ENCODE measurements at places on chromosomes 5 and 9.

DNA sequence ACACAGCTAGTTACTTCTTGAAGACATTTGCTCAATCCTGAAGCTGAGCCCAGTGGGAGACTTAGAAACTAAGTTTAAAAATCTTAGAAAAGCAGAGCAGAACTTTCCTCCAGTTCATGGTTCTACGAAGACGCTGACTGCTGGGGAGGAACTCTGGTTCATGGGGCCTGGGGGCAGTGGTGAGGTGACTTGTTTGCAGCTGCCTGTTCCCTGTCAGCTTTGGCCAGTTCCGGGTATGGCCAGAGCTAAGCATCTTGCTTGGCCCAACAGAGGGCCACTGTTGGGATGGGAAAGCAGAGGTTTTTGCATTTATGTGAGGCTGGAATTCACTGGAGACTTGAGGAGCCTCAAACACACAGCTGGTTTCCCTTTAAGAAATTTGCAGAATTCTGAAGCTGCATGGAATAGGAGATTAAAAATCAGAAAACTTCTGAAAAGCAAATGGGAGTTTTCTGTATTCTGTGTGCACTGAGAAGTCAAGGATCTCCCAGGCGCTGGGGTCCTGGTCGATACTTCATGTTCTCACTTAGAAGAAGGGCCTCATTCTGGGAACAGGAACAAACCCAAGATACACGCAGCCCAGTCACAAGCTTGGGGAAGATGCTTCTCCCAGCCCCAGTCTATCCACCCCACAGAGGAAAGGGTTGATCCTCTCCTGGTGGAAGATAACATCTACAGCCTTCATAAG is 10.6 kb upstream of the HMHB1 start:
- no peak for DNase-seq

GRCh38 chr5:79151942-79152671 is 40.5 kb downstream of the BHMT start:
- DNase-seq, result no peak

DNA sequence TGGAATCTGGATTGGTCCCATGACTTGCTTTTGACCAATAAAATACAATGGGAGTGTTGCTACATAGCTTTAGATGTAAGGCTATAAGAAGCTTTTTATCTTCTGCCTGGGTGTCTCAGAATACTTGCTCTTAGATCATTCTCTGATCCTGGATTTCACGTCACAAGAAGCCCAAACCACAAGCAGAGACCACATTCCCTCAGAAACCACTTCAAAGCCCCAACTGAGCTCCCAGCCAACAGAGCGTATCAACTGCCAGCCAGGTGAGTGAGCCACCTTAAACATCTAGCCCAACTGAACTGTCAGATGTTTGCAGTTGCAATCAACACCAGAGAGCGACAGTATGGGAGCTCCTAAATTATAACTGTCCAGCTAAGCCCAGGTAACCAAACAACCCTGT is 687.1 kb downstream of the TLE1 start:
- DNase-seq, result no peak

DNA sequence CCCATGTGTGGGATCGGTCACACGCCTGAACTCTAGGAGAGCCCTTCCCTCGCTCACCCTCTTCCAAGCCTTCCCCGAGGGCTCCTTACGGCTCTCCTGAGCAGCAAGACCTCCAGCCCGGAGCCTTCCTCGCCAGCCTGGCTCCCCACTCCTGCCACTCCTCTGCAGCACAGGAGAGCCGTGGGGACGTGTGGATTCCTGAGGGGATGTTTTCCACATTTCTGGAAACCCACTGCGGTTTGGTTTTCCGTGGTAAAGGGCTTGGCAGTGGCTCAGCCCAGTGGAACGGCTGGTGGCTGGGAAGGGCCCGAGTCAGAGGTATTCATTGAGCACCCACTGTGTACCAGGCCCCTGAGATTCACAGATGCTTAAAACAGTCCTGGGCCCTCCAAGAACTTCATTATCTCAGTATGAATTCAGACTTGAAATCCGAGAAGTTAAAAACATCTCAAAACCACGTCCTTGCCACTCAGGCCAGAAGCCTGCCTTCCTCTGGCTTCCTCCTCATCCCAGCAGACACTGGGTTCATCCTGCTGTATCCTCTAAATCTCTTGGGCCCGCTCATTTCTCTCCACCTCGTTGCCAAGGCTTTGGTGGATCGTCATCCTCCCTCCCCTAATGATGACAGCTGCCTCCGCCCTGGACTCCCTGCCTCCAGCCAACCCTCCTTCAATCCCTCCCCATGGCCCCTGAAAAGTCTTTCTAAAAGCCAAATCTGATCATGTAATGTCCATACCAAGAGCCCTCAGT is 109.6 kb downstream of the FGF18 start:
- no peak for DNase-seq

- DNase-seq, result no peak
These were observed 696.5 kb downstream of the EFNA5 start for GRCh38 chr5:106974272-106974671.

GRCh38 chr9:115413766-115414382 is 295.9 kb upstream of the TNC start:
- DNase-seq, result no peak

DNA sequence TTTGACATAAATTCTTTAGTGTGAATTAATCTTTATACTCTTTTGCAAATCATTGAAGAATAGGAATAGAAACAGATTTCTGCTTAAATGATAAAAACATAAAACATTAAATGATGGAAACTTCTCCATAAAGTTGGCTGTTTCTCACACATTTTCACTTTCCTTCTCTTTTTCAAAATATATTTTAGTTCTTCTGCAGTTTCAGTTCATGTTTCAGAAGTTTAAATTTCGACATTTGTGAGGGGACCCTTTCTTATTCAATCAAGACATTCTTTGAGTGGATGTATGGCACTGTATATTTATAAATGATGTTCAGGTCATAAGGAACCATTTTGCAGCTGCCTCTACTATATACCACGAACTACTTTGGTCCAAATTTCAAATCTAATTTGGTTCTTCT is 34.6 kb downstream of the TNFAIP8 start:
- DNase-seq, result no peak

DNA sequence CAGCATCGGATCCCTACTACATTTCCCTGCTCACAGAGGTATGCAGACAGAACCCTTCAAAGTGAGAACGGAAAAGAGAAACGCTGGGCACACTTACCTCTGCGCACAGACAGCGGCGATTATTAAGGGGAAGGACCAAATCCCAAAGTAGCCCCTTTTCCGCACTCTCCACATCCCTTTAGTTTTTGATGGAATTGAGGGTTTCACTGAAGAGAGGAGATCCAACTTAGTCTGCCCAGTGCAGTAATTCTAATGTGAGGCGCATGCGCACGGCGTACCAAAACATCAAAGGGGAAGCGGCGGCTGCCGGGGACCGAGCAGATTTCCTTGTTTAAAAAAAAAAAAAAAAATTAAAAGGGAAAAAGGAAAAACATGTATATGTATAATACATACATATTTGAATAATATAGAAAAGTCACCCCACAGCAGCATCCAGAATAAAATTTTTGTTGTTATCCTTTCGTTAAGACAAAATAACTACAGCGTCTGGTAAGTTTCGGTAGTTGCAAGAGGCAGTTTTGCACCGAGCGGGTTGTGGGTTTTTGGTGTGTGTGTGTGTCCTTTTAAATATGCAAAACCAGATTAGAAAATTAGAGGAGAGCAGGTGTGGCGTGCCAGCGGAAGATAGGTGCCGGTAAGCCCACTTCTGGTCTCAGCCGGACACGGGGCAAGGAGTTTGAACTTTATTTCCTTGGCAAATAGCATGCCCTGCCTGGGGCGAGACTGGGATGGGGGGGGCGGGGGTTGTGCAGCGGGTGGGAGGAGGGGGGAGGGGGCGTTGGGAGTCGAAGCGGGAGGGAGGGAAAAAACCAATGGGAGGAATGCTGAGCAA is at the start of gene GABRB2:
GABRB2 (minus strand) TSS at position 256 of the 832 bp plus-strand sequence; CDS start at position 174, 82 bp downstream.
- peak; percentile 22 for DNase-seq

DNA sequence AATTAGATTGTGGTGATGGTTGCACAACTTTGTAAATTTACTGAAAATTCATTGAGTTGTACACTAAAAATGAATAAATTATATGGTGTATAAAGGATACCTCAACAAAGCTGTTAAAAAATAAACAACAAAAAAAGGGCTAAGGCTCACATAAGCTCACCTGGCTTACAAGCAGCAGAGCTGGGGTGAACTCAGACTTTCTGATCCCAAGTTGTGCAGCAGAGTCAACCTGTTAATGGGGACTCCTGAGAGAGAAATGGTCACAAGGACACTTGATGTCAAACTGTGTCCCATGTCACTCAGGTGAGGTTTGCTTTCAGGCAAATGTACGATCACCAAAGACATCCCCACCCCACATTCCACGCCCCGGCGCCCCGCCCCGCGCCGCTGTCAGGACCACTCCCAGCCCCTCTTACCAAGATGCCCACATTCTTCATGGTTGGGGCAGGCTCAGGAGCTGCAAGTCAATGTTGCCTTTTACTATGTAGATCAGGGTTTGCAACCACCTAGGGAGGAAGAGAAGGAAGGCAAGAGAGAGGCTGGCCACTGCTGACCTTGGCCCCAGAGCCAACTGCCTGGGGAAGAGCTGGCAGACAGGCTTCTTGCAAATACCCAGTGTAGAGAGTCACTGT is 22.4 kb upstream of the SLC36A1 start:
- DNase-seq, result no peak

DNA sequence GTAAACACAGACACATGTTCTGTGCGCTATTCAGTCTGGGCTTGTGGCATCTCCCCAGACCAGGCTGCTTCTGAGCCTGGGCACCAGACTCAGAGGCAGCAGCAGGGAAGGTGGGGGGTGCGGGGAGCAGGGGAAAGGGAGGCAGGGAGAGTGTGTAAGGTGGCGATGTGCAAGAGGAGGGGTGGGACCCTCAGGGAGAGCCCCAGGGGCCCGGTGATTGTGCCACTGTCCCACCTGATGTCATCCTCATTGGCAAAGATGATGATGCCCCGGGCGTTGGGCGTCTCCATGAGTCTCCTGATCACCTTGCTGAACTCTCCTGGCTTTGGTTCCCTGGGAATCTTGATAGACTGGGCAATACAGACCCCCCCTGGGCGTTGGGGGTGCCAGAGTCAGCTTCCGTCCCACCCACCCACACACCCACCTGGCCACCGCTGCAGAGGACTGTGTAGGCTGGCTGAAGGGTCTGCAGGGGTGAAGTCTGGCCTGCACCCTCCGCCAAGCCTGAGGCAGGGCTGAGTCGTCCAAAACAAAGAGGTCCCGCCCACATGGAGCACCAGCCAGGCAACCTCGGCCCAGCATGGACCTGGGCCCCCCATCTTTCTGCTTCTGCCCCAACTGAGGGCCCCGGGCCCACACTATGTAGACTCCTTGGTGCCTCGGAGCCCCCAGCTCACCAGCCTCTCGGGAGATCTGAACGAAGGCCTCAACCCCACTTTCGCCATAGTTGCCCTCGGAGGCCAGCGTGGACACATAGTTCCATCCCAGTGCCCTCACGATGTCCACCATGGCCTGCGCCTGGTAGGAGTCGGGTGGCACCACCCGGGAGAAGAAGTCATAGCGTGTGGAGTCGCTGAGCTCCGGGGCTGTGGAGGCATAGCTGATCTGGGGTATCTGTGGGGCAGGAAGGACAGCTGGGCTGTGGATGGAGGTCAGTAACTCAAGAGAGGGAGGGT is 3.7 kb downstream of the GRM6 start:
- no peak for DNase-seq

DNA sequence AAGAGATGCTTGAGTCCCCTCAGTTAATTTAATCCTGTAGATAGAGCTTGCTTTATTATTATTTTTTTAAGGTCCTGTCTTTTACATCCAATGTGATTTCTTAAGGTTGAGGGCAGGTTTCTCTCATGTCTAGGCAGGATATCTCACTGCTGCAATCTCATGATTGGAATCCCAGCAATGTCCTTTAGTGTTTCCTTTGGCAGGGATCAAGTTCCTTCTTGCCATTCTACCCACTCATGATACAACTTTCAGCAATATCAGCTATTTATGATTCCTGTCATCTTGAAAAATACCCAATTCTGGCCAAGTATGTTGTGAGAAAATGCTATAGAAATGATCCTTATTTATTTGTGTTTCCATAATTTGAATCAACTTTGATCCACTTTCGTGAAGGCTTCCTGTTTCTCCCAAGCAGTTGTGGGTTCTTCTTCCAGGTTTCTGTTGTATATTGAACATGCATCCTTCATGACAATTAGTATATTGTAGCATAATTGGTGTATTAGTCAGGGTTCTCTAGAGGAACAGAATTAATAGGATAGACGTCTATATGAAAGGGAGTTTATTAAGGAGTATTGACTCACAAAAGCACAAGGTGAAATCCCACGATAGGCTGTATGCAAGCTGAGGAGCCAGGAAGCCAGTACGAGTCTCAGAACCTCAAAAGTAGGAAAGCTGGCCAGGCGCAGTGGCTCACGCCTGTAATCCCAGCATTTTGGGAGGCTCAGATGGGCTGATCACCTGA is 18.4 kb upstream of the VPS13A start:
- DNase-seq, result no peak

DNA sequence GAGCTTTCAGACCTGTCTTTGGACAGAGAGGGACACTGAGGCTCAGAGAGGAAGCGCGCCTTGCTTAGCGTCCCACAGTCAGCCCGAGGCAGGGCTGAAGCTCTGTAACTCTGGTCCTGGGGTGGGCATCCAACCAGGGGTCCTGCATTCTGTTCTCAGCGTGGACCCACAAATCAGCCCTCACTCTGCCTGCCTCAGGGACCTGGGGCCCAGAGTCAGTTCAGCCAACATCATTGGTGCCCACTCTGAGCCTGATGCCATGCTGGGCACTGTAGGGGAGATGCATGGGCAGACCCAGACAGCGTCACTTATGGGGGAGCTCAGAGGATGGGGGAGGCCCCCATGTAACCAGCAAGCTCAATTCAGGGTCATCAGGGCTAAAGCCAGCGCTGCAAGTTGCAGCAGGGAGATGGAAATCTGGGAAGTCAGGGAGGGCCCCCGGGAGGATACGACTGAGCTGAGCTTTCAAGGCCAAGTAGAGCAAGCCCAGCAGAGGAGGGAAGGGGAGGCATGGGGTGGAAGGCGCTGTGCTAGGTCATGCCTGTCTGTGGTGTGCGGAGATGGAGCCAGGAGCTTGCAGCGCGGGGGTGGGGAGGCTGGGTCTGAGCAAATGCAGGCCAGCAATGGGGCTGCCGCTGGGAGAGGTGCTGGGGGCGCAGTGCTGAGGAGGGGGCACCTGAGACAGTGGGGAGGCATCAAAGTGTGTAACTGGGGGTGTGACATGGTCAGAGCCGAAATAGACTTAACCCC is 21.1 kb downstream of the CORO2A start:
- DNase-seq, result no peak

- DNase-seq, result no peak
These were observed 7.9 kb downstream of the TICAM2 start for GRCh38 chr5:115594128-115595047.

GRCh38 chr5:143025376-143025775 is 255.2 kb downstream of the ARHGAP26 start:
- DNase-seq, result no peak

- no peak for DNase-seq
These were observed 1.8 kb downstream of the CDKN2B-AS1 start for GRCh38 chr9:21996438-21996837.

GRCh38 chr5:154109416-154110106 is 70.8 kb downstream of the MFAP3 start:
- DNase-seq, result no peak

DNA sequence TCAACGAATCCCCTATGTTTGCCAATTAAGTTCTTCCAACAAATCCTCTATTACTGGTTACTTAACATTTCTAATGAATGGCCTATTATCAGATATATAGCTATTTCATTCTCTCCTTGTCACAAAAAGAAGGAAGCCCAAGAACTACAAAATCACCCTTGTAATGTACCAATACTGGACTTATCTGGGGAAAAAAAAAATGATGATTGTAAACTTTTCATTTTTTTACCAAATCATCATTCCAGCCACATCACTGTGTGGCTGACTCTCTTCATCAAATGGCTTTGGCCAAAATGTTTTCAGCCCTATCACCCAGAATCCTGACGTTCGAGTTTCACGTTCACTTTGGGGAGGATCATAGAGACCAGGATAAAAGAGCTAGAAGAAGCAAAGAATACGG is 216.7 kb downstream of the ACTL7B start:
- no peak for DNase-seq

GRCh38 chr5:102603670-102604069 is 104.9 kb upstream of the SLCO6A1 start:
- no peak for DNase-seq

Data from D721Med (cell line).